WERI-Rb-1 (cell line): ENCODE measurements at places on chromosomes 4 and X.
A peak's percentile ranks its signal among the peaks of the same experiment; 100 is the strongest.

- no peak for DNase-seq
Measured at GRCh38 chr4:150821641-150822040, 193.4 kb downstream of the LRBA start.

DNA sequence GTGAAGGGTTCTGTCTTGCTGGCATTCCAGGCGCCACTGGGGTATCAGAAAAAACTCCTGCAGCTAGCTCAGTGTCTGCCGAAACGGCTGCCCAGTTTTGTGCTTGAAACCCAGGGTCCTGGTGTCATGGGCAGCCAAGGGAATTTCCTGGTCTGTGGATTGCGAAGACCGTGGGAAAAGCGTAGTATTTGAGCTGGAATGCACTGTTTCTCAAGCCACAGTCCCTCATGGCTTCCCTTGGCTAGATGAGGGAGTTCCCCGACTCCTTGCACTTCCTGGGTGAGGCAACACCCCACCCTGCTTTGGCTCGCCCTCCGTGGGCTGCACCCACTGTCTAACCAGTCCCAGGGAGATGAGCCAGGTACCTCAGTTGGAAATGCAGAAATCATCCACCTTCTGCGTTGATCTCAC, 40.1 kb downstream of the NOP14 start:
- DNase-seq, result no peak

DNA sequence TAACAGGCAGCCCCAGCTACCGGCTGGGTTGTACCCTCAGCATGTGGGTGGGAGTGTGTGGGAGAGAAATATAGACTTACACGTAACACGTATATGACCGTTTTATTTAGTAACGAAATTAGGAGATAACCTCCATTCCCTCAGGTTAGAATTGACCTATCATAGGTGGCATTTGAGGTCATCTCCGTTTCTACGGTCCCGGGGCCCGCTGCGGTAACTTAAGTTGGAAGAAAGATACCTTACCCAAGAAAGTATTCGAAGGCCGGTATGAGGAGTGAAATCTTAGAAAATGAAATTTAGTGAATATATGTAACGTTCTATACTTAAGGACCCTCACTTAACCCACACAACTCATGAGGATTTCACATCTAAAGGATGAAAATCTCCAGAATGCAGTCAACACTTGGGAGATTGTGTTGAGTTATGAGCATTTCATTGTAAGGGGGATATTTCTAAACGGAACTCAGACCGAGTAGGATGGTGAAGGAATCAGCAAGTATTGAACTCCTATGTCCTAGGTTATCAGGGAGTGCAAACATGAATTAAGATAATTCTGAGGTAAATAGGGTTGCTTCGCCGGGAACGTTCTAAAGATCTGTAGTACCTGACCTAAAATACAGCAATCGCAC, 891 bp downstream of the CISD2 start:
- DNase-seq, result no peak

DNA sequence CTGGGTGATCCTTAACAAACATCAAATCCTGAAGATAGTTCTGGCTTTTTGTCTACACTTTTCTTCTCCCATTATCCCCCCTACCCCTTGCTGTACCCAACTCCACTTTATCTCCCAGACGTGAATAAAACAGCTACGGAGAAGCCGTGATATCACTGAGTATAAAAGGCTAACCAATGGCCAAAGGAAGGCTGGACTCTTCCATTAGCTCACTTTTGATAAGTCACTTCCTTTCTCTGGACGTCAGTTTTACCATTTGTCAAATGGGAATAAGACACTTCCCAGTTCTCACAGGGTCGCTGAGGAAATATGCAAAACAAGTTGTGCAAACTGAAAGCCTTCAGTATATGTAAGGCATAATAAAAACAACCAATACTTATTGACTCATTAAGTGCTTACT, 38.6 kb upstream of the EDA2R start:
- no peak for DNase-seq

DNA sequence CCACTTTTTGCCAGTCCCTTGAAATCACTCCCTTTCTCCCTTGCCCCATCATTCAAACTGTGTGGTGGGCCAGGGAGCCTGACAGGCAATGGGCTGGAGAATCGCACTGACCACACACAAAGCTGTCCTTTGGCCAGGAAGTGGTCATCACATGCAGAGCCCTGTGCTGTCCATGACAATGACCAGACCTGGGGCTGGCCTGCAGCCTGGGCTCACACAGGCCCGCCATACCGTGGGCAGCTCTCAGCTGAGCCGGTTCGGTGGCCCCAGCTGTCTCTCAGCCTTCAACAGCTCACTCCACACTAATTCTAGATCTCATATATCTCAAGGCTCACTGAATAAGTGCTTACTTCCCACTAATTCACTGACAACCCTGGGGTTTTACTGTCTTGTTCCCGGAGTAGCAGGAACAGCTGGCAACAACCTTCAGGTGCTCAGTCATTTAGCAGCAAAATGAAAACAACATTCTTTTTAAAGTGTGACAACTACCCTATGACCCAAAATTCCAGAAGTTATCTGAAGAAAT, 48.0 kb downstream of the USP46 start:
- peak; percentile 8 for DNase-seq

GRCh38 chr4:140115140-140115539, 38.8 kb downstream of the MAML3 start:
- DNase-seq, result no peak

DNA sequence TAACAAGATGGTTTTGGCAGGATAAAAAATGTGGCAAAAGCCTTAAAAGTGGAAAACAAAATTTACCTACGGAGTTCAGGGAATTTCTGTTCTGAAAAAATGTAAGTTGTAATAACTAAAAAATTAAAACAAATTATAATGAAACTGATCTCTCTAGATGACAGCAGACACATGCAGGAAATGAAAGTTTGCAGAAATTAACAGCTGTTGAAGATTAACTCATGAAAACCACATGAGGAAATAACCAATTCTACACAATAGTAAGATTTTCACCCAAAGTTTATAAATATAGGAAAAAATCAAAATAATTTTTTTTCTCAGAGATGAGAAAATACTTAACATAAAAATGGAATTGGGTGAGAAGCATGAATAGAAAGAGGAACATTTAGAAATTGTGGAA, 47.5 kb upstream of the UGT2B15 start:
- no peak for DNase-seq

DNA sequence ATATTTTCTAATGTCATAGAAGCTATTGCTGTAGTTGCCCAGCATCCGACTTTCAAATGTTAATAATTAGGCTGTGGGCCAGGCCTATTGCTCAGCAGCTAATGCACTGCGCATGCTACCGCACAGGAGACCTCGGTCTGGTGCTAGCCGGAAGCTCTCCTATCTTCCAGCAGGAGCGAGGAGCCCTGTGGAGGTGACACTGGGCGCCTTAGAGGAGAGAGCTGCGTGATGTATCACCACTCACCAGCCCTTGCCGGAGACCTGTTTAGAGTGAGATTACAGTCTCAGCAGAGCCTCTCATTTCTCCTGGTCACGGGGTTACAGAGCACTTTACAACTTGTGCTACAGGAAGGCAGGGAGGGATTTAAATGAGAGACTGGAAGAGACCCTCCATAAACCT, 31.1 kb upstream of the MID1IP1 start:
- DNase-seq, result no peak

GRCh38 chrX:134793978-134794377, 135.7 kb upstream of the PLAC1 start:
- no peak for DNase-seq

GRCh38 chr4:122671919-122672490, 51.1 kb upstream of the IL21 start:
- DNase-seq, result no peak

- DNase-seq, result no peak
Measured at GRCh38 chr4:155908187-155909139, 5.0 kb downstream of the TDO2 start.

GRCh38 chr4:45363931-45364330, 637.6 kb upstream of the GNPDA2 start:
- no peak for DNase-seq

GRCh38 chr4:138861135-138861534, 154.4 kb upstream of the NOCT start:
- DNase-seq, result no peak

GRCh38 chr4:107930821-107931774, at the start of gene CYP2U1:
TSS of gene CYP2U1 (plus strand) at chr4:107931549. CDS start at chr4:107931644, 95 bp downstream.
- DNase-seq, result peak; percentile 96

DNA sequence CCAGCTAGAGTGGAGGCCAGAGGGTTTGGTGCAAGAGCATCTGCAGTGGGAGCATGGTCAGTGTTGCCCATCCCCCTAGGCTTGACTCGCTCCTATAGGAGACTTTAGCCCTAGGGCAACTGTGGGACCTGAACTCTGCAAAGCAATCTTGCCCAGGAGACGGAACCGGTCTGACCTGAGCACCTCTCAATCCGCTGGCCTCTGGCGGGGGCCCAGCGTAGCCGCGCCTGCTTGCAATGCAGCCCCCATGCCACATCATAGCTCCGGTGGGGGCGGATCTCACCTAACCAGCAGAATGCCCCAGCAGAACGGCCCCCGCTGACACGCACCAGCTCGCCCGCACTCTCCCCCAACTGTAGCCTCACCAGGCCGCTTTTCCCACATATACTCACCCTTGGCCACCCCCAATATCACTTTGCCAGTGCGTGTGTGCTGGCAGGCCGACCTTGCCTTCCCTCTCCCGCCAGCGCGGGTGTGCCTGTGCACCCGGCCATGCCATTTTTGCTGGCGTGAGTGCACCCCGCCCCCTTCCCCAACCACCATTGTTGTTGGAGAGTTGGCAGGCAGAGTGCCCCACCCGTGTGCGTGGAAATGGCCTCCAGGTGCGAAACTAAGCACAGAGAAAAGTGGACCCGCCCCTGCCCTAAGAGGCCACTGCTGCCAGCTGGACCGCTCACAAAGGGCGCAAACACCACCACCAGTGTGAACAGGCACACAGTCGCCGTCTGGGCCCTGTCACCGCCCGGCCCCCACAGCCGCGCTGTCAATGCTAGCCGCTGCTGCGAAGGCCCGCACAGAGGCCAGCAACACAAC, 5.8 kb downstream of the BEX4 start:
- no peak for DNase-seq

DNA sequence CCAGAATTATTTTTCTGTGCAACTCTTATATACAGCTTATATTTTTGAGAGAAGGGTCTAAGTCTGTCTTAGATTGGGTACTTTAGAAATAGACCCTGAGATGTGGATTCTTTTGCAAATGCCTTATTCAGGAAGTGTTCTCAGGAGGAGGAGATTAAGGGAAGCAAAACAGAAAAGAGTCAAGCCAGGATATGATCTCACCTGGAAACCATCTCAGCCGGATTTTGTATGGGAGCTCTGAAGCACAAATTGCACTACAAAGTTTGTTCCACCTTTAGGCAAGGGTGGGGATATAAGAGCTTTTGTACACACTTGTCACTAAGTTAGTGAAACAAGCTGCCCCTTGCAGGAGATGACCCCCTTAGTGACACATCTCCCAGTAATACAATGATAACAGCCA, 121.2 kb upstream of the GRPR start:
- DNase-seq, result no peak

- no peak for DNase-seq
Measured at GRCh38 chr4:53622739-53623151, 31.5 kb upstream of the LNX1 start.

GRCh38 chrX:387729-388128, 1.0 kb upstream of the PPP2R3B start:
- no peak for DNase-seq

DNA sequence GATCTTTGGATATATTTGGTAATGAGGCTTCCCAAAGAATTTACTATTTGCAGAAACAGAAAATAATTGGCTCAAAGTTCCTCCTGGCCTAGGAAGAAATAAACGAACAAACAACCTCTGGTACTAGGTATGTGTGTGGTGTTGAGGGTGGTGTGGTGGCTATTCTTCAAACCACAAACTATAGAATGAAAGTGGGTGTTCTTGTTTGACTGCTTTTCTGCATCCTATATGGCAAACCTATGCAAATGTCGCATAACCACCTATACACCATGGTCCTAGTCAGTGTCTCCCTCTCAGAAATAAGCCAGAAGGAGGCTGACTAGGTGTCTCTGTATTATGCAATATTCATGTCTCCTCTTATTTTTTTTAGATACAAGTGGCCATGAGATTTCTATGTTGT, 106.6 kb upstream of the PCDH18 start:
- no peak for DNase-seq

DNA sequence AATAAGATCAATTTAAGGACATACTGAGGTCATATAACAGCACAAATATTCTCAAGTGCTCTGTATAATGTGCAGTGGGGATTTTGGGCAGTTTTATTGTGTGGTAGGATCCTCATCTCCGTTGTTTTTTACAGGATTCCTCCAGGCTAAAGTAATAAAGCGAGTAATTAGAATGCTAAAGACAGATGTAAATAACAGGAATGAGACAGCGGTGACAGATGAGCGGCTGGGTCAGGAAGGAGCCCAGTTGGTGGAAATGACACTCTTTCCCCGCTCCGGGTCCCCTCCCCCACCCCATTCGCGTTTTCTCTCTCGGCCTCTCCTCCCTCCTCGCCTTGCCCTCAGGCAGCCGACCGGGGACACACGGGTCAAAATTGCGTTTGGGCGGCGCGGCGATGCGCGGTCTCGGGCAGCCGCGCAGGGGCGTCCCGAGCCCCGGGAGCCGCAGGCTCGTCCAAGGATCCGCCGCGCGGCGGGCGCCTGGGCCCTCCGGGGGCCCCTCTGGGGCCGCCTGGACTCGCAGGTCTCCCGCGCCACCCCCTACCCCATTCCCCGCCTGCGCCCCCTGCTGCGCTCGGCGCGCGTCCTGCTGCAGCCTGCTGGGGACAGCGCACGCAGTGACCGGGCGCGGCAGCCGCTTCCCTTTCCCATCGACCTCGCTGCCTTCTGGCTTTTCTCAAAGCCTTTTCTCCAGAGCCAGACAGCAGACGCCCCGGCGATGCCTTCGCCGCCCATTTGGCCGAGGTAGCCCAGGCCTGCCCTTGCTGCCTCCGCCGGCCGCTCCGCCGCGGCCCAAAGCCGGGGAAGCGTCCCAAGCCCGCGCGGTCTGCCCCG, 16.2 kb downstream of the POU4F2 start:
- DNase-seq, result peak; percentile 91

DNA sequence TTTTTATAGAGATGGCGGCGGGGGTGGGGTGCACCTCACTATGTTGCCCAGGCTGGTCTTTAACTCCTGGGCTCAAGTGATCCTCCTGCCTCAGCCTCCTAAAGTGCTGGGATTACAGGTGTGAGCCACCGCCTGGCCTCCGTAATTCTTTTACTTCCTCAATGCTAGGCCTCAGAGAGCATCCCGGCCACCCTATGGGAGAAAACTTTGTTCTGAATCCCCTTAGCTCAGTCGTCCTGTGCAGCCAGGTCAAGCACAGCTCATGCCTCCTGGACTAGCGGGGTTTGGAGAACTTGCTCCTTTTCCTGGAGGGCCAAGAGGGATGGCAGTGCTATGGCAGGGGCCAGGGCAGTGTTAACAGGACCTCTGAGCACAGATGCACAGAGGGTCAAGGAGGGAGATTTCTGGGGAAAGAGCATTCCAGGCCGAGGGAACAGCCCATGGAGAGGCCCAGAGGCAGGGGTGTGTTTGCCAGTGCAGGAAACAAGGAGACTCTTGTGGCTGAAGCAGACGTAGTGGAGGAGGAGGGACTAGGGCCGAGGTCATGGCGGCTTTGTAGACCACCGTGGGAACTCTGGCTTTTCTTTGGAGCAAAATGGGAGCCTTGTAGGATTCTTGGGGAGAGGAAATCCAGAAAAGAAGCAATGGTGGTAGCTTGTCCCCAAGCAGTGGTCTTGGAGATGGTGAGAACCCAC, 9.8 kb upstream of the TNIP2 start:
- no peak for DNase-seq

- peak; percentile 52 for DNase-seq
Measured at GRCh38 chr4:87007528-87008446, 73.0 kb downstream of the AFF1 start.
